ENCODE measurements at places on chromosomes 5 and 9.
A peak's percentile ranks its signal among the peaks of the same experiment; 100 is the strongest.

DNA sequence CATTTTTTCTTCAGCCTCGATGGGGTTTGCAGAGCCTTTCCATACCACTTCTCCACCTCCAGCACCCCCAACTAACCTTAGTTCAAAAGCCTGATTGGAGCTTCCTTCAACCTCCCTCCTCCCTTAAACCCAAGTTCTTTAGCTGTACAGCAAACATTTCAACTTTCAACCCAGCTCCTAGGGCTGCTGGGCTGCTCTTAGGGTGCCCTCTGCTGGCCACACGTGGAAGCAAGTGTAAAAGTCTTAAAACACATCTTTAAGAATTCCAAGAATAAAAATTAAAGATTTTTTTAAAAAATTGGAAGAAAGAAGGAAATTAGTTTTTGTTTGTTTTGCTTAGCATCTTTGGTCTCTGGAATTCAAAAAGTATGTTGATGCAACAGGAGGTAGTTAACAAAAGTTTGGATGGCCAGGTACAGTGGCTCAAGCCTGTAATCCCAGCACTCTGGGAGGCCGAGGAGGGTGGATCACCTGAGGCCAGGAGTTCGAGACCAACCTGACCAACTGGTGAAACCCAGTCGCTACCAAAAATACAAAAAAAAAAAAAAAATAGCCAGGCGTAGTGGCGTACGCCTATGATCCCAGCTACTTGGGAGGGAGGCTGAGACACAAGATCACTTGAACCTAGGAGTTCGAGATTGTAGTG is 15.5 kb upstream of the HSD17B3 start:
- DNase-seq, result peak; percentile 64

- DNase-seq, result no peak
Observed at GRCh38 chr9:3332802-3333201, 193.0 kb downstream of the RFX3 start.

GRCh38 chr5:60463179-60463868 is 236.6 kb downstream of the DEPDC1B start:
- DNase-seq, result peak; percentile 31

DNA sequence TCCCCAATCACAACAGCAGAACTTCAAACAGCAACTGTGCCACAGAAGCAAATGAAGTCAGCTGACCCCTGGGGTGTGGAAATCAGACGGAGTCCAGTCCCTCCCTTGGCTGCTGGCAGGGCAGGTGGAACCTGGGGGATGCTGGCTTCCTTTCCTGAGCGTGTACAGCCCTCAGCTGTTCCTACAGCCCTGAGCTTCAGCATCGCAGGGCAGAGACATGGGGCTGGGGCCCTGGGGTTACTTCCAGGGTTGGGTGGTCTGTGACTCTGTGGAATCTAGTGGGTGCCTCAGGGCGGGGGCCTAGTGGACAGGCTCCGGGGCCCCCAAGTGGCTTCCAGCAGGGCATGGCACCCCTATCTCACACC is 7.3 kb upstream of the RXRA start:
- DNase-seq, result no peak

DNA sequence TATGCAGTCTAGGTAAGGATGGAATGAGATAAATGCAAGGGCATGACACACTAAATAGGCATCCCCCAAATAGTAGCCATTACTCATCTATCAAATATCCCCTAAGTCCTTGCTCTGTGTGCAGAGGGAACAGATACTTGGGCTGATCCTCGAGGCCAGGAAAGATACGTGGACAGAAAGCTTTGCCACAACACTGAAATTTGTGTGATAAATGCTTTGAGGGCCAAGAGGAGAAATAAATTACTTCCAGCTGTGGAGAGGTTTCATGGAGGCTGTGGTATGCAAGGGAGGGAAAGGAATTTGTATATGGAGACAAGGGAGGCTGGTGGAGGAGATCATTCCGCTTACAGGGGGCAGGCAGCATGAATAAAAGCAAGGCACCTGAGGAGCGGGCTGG is 18.5 kb downstream of the ATOX1 start:
- DNase-seq, result peak; percentile 81

DNA sequence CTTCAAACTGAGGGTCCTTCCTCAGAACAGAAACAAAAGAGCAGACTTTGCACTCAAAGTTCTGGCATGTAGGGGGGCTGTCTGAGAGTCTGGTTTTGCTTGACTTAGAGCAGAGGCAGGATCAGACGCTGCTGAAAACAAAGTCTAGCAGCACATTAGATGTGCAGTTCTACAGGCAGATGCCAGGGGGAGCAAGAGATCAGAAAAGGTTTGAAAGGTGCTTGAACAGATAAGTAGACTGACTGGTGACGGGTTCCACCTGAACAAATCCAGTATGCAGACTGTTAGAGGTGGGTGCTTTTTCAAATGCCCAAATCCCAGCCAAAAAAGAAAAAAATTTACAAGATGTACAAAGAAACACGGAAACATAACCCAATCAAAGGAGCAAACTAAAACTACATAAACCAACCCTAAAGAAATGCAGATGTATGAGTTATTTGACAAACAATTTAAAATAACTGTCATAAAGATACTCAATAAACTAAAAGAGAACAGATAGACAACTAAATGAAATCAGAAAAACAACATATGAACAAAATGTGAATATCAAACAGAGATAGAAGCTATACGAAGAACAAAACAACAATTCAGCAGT is 194.7 kb upstream of the FREM1 start:
- DNase-seq, result peak; percentile 36

- DNase-seq, result peak; percentile 77
Observed at GRCh38 chr9:131404581-131404980, 10.7 kb downstream of the PRRC2B start.

DNA sequence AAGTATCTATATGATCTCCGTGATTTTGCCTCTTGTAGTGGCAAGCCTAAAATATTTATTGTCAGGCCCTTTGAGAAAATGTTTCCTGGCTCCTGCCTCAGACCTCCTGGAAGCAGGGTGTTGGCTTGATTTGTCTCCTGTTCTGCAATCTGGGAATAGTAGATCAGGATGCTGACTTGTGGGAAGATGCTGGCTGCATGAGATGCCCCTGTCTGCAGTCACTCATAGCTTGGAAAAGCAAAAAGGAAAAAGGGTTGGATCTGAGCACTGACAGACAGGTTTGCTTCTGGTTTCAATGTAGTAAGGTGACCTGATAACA is 16.7 kb downstream of the TJP2 start:
- DNase-seq, result no peak

DNA sequence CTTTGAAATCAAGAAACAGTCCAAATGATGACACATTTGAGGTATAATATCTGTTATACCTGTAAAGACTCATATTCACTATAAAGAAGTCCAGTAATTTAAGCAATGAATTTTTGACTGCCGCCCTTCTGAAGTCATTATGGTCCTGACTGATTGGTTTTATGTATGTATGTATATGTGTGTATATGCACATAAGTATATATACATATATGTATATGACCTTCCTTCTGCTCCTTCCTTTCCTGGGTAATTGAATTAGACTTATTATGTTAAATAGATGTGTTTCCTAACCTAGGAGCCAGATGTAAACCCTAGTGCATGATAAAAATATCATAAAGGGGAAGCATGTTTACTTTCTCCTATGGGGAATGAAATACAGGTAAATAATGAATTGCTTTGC is 343.1 kb upstream of the BRINP1 start:
- no peak for DNase-seq

DNA sequence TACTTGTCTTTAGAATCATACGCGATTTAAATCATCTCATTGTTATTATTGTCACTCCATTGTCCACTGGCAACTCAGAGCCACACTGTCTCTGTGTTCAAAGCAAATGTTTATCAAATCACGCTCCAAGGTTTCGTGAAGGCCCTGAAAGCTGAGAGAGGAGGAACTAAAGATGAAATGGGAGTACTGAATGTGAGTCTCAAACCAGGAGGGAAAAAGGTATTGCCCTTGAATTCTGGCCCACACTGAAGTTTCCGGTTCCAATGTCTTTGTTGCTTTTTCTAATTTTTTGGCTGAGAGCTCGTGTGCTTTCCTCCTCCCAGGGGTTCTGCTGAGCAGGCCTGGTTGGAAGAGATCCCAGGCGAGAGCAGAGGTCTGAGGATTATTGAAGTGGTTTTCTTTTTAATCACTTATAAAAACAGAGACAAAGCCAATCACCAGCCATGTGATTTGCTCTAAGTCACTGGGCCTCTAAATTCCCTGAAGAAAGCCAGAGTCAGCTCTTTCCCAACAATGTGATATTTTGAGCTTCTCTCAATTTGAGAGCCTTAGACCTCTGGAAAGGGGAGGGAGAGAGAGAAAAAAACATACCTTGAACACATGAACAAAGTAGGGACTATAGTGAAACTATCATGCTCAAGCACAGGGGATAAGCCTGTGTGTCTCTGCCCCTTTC is 420.8 kb upstream of the GRAMD2B start:
- peak; percentile 85 for DNase-seq

DNA sequence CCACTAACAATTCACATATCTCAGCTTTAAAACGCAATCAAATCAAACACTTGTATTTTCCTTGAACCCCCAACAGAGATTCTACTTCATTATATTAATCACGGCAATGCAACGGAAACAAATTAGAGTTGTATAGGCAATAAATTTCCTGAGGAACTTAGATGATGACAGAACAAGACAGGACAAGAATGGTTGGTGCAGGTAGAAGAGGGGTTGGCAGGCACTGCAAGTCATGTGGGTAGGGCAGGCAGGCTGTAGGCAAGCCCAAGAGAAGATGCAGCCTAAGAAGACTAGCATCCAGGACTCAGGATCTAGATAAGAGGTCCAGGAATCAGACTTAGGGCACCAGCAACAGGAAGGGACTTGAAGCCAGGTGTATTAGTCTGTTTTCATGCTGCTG is 16.6 kb upstream of the FEM1C start:
- DNase-seq, result no peak

DNA sequence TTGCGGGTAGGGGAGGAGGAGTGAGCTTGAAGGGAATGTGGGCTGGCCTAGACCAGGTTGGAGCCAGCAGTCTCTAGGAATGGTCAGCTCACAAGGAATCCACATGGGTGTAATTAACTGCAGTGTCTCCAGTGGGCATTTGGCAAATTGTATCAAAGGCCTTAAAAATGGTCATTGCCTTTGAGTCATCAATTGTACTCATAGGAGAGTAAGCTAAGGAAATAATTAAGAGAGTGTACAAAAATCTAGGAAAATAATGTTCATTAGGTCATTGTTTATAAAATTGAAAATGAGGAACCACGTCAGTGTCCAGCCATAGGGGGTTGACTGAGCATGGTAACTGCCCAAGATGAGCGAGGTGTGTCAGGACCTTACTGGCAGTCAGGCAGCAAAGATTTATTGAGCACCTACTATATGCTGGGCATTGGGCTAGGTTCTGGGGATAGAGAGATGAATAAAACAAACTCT is 29.8 kb upstream of the RPL26L1 start:
- DNase-seq, result no peak

DNA sequence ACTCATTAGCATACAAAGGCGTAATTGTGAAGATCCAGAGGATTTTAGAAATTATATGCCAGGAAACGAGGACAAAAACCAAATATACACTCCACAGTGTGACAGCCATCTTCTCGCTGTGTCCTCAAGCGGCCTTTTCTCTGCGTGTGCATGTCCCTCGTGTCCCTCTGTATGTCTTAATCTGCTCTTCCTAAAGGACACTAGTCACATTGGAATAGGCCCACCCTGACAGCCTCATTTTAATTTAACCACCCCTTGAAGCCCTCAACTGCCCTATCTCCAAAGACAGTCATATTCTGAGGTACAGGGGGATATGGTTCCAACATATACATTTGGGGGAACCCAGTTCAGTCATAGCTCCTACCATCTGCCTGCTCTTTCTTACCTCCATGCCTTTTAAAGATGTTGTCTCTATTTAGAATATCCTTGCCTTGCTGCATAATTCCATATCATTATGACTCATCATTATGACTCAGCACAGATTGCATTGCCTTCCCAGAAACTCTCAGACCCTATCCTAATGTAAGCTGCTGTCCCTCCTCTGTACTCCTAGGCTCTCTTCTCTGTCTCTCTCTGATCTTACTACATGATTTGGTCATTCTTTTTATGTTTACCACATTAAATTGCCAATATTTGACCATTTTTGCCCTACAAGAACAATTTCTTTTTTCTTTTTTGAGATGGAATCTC is 210.9 kb downstream of the AOPEP start:
- peak; percentile 49 for DNase-seq

DNA sequence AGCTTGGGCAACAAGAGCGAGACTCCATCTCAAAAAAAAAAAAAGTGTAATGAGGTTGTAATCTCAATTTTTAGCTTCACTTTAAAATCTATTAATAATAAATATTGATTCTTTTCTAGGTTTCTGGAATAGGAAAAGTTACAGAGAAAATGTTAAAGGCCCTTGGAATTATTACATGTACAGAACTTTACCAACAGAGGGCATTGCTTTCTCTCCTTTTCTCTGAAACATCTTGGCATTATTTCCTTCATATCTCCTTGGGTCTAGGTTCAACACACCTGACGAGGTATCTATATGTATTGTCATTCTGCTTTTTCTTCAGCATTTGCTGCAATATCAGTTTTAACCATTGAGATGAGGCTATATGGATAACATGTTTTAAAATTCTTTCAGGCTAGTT is 26.6 kb upstream of the ANKDD1B start:
- DNase-seq, result no peak

- no peak for DNase-seq
Observed at GRCh38 chr5:150285114-150285513, 4.5 kb downstream of the CAMK2A start.

DNA sequence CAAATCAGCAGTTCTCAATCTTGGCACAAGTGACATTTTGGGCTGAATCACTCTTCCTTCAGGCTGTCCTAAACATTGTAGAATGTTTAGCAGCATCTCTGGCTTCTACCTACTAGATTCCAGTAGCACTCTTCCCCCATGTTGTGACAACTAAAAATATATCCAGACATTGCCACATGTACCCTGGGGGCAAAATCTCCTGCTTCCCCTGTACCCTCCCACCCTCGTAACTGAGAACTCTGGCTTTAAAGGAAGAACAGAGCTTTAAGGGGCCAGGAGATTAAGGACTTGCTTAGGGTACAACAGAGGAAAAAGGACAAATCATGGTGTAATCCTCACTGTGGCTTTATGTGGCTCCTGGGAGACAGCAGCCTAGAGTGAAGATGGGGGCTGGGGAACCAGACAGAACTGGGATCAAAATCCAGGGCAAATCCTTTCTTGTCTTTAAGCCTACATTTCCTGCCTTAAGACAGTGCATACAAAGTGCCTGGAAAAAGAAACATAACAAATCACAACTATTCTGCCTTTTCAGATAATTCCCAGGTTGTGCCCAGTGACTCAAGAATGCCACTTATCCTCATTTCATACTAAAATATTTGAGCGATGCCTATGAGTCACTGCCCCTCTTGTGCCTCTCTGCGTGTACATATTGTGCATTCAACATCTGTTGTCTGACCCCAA is 109.3 kb downstream of the DAPK1 start:
- peak; percentile 74 for DNase-seq

GRCh38 chr9:129460323-129461261 is 160.3 kb downstream of the C9orf50 start:
- DNase-seq, result peak; percentile 98

DNA sequence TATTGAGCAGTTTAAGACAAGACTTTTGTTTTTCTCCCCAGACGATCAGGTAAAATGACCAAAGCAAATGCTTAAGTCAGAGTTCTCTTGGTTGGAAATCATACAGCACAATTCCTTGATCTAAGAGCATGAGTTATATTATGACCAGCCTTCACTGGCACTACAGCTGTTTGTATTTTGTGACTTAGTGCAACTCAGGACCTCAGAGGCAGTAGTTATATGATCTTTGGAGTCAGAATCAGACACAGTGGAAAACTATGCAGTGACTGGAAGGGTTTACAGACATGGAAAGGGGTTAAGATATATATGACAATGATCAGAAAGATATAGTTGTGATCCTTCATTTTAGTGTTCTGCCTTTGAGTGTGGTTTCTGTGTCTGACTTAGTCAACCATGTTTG is 24.3 kb downstream of the RAD23B start:
- DNase-seq, result peak; percentile 15

Data from myocyte (in vitro differentiated cells).